ENCODE measurements at places on chromosomes 3 and 15. TPM values are rescaled to one million over a fixed set of nuclear protein-coding genes. Genes with fewer than 3 reads are reported as not detected.

The PLCB2 gene
- total RNA-seq = 7.5 TPM

The ZNF860 gene
- 0.17 TPM for total RNA-seq

The AGBL1 gene
- not detected for total RNA-seq

The TMOD2 gene
- 9.2 TPM for total RNA-seq

The NAA50 gene
- 79.5 TPM for total RNA-seq

The ISLR2 gene
- total RNA-seq = 2.2 TPM

The LPCAT4 gene
- total RNA-seq = 103 TPM

The KY gene
- 20.6 TPM for total RNA-seq

The KBTBD13 gene
- 10.6 TPM for total RNA-seq

The PLA1A gene
- 1.3 TPM for total RNA-seq

The SYNPR gene
- not detected for total RNA-seq

The GP9 gene
- total RNA-seq = not detected

The CMTM7 gene
- 4.4 TPM for total RNA-seq

The GUCA1C gene
- 1.8 TPM for total RNA-seq

The TM4SF1 gene
- 112 TPM for total RNA-seq

The C3orf20 gene
- total RNA-seq = not detected

The GOLGA6L1 gene
- not detected for total RNA-seq

The FGF7 gene
- 34.6 TPM for total RNA-seq

The AHSG gene
- not detected for total RNA-seq

The SLCO3A1 gene
- total RNA-seq = 52.8 TPM

The CADM2 gene
- 2.5 TPM for total RNA-seq

The TTLL13 gene
- 0.20 TPM for total RNA-seq

The ADAMTSL3 gene
- total RNA-seq = 9.2 TPM

The TYRO3 gene
- total RNA-seq = 5.0 TPM

The HESX1 gene
- total RNA-seq = 0.77 TPM

The CHDH gene
- 12.7 TPM for total RNA-seq

The MYZAP gene
- 930 TPM for total RNA-seq

The GANC gene
- 16.4 TPM for total RNA-seq

The MINAR1 gene
- 0.07 TPM for total RNA-seq

The ISL2 gene
- not detected for total RNA-seq

The DUOXA2 gene
- not detected for total RNA-seq

The ITIH4 gene
- 4.1 TPM for total RNA-seq

The CPEB1 gene
- 0.72 TPM for total RNA-seq

The POLQ gene
- total RNA-seq = 0.79 TPM

The ACAA1 gene
- total RNA-seq = 107 TPM

The ALAS1 gene
- 166 TPM for total RNA-seq

The HRG gene
- not detected for total RNA-seq

The KNG1 gene
- total RNA-seq = 0.37 TPM

The CNTN3 gene
- 5.2 TPM for total RNA-seq

The NCEH1 gene
- total RNA-seq = 63.6 TPM

The GOLGA8R gene
- total RNA-seq = 5.2 TPM

The MTHFS gene
- 16.1 TPM for total RNA-seq

The SV2B gene
- 2.5 TPM for total RNA-seq

The SH3GL3 gene
- total RNA-seq = not detected

The RGMA gene
- 27.0 TPM for total RNA-seq

The ECE2 gene
- not detected for total RNA-seq

The KBTBD12 gene
- 27.5 TPM for total RNA-seq

The SLC24A1 gene
- total RNA-seq = 1.7 TPM

The ARHGEF26 gene
- total RNA-seq = 1.4 TPM

The SLC35G2 gene
- total RNA-seq = 2.3 TPM

The PPP1R14D gene
- total RNA-seq = not detected

The CYP1A2 gene
- not detected for total RNA-seq
